Activated CD8-positive, alpha-beta memory T cell treated with anti-CD3 and anti-CD28 coated beads for 48 hours (primary cell): ENCODE measurements at places on chromosomes 7 and 10.

DNA sequence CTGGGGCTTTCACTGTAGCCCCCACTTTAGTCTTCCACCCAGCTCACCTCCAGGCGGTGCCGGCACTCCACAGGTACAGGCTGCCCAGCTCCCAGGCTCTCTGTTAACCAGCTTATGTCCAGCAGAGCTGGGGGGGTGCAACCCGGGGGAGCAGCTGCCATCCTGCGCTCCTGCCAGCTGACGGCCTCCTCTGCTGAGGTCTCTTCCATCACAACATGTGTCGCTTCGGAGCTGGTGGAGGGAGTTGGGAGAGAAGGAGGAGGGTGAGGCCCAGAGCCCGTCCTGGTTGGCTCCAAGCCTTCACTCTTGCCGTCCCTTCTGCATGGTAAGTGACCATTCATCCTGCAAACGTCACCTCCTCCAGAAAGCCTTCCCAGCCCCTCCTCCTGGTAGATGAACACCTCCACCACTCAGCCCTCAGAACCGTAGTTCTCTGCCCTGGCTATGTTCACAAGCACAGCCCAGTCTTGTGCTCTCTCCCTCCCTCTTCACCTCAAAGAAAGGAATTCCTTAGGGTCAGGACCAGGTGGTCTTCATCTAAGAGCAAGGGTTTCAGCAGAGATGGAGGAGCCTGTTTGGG lies 1.6 kb downstream of the POLM start:
- no peak for DNase-seq

DNA sequence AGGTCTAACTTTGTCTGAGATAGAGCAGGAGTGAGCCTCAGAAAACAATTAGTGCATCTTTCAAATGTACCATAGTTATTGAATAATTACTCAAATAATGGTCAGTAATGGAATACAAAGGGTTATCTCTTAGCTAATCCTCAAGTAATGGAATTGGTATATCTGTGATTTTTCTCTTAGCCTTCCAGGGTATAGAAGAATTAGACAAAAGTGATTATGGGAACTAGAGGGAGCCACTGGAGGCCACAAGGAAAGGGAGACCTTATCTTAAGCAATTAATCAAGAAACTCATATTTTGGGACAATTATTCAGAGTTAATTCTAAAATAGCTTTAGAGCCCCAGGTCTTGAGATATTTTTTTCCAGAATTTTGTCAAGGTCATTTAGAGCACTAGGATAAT lies 110.0 kb upstream of the GATA3 start:
- DNase-seq: no peak

GRCh38 chr7:66306243-66306642 lies 101.1 kb downstream of the TPST1 start:
- DNase-seq: no peak

DNA sequence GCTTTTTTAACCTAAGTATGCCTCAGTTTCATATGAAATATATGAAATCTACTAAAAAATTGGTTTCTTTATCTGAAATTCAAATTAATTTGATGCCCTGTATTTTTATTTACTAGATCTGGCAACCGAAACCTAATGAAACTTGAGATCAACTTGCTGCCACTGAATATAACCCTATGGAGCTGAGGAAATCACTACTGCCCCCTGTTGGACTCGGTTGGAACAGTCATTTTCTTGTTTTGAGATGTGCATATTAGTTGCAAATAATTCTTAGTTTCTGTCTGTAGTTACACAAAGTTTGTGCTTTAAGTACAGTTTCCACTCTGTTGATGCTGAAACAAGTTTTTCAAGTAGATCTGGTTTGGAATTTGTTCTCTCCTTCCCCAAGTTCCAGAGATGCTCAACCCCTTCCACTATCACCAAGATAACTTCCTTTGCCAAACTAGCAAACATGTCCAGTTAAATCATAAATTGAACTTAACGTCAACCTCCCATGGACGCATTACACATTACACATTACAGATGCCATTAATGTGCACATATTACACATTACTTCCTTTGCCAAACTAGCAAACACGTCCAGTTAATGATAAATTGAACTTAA lies 22.2 kb upstream of the EXOC4 start:
- DNase-seq: no peak

GRCh38 chr10:103493362-103493915 lies at the start of gene NEURL1:
Gene NEURL1 (plus strand): TSS chr10:103493705. CDS start chr10:103494388, 683 bp downstream.
- DNase-seq: no peak

DNA sequence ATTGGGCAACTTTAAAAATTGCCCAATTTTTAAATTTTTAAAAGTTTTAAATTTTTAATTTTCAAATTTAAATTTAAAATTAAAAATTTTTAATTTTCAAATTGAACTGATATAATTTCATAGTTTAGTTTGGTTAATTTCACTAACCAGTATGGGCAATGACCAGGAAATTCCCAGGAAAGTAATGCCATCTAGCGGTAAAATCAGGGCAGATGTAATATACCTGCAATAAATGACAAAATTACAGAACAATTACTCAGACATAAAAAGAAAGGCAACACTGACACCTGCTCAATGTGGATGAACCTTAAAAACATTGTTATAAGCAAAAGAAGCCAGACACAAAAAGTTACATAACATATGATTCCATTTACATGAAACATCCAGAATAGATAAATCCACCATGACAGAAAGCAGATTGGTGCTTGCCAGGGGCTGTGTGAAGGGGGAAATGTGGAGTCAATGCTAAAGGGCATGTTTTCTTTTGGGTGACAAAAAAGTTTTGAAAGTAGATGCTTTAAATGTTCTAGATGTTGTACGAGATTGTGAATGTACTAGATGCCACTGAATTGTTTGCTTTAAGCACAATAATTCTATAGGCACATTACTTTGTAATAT lies 28.6 kb upstream of the SLC16A12 start:
- DNase-seq: no peak

DNA sequence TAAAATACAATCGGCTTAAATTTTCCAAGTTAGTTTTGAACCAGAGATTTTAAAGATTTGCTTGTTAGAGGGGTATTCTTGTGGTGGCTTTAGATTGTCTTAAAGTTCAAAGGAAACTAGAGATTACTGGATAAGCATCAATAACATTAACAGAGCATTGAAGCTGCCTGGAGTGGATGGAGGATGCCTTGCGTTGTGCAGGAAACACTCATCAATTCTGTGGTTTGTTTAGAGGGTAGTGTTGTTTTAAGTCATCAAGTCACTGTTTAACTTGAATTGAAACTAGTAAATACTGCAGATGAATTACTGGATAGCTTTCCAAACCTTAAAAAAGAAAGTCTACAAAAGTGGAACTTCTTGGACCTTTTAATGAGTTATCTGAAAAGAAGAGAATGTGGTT lies 218.6 kb downstream of the CELF2 start:
- DNase-seq: no peak

DNA sequence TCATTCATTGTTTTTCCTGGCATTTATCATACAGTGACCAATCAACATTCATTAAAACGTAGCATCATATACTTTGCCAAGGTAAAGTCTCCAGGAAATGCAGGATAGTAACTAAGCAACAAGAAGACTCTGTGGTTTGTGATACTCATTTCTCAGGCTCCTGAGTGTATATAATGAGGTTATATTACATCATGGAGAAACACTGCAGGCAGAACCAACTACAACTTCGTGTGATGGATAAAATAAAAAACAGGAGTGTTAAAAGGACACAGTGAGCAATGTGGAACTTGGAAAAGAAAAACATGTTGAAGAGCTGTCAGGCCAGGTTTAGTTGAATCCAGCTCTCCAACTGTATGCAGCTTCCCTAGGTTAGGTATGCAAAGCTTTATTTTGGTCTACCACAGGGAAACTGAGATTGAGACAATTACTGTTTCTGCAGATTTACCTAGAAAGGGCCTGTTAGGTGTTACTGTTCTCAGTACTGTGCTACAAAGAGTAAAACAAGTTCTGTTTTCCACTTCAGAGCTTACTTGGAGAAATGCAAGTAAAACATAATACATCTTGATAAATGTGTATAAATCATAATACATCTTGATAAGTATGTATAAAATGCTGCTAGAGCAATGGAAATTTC lies 7.8 kb upstream of the CCNY start:
- DNase-seq: no peak

DNA sequence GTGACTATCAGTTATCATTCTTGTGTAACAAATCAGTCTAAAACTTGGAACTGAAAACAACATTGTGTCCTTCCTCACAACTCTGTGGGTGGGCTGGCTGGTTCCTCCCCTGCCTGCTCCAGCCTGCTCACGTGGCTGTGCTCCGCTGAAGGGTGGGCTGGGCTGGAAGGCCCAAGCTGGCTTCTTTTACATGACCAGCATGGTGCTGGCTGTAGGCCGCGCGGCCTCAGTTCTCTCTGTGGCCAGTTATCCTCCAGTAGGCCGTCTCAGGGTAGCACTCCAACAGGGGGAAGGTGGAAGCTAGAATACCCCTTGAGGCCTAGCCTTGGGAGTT lies 11.3 kb downstream of the ADAMTS14 start:
- no peak for DNase-seq

DNA sequence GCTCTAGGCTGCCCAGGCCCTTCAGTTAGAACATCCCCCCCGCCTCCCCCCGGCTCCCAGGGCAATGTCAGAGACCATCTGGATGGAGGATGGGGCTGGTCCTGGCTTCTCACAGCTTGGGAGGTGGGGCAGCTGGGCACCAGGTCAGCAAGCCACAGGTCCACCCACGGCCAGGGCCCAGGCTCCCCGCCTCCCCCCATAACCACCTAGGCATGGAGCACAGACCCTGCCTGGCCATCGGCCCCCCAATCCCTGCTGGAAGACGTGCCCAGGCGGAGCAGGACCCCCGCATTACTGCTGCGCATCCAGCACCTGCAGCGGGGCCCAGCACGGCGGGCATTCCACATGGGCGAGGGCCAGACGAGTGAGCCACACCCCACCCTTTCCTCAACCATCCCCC lies 169.6 kb downstream of the ELFN1 start:
- DNase-seq: no peak

DNA sequence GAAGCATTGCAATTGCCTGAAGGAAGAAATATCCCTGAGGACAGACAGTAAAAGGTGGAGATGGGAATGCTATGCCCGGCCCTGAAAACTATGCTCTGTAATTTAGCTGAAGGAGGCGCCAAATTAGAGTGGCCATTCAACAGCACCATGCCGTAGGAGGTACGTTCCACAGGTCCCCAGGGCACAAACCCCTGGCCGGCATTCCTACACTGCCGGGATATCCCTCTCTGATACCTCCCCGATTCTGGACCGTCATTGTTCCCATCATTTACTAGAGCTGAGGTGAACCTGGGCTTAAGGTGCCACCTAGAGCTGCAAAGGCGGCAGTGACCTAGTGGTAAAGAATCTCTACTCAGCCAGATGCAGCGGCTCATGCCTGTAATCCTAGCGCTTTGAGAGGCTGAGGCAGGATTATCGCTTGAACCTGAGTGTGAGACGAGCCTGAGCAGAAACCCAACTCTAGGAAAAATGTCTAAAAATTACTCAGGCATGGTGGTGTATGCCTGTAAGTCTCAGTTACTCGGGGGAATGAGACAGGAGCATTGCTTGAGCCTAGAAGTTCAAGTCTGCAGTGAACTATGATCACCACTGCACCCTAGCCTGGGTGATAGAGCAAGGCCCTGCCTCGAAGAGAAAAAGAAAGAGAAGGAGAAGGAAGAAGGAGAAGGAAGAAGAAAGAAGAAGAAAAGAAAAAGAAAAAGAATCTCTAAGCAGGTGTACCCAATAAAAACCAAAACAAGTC lies 53.0 kb upstream of the TNKS2 start:
- no peak for DNase-seq

DNA sequence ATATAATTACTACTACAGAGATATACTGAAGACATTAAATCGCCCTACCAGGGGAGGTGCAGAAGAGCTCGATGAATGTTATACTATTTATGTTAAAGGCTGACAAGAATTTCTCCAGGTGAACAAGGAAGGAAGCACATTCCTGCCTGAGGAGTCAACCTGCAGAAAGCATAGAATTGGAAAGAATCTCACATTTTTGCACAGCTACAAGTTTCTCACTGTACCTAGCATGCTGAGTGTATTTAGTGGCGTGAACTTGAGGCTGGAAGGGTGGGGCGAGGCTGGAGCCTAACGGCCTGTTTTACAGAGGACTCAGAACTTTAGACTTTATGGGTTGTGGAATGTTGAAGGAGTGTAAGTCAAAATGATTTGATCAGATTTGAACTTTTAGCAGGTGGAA lies 373.6 kb upstream of the LRGUK start:
- no peak for DNase-seq

DNA sequence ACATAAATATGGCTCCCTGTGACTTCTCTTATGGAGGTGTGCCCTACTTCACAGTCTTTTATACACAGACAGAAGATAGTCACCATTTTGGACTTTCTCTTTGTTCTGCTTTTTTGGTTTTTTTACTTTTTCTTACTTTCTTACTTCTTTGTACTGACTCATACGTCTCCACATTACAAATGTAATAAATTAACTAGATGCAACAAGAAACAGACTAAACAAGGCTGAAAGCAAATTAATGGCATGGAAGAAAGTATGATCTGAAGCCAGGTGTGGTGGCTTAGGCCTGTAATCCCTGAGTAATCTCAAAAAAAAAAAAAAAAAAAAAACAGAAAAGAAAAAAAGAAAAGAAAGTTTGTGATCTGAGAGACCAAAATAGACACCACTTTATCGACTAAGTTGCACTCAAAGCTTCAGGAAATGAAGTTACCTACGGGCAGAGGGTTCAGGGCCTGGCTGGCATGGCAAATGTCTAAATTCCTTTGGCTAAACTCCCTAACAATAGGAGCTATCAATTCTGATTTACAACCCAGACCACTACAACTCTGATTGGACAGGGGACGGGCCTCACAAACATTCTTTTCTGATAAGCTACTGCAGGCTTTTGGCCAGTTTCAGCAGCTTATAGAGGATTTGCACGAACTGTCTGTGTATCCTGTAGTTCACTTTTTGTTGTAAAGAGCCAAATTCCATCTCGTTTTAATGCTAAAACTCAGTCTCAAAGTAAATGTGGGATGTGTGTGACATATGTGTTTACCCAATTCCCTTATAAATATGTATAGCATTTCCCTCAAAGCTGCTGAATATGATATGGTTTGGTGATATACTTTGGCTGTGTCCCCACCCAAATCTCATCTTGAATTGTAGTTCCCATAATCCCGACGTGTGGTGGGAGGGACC lies 129.1 kb downstream of the SEPTIN14 start:
- DNase-seq: no peak

- DNase-seq: no peak
Observed at GRCh38 chr7:158957921-158958491, 101.6 kb downstream of the DYNC2I1 start.

DNA sequence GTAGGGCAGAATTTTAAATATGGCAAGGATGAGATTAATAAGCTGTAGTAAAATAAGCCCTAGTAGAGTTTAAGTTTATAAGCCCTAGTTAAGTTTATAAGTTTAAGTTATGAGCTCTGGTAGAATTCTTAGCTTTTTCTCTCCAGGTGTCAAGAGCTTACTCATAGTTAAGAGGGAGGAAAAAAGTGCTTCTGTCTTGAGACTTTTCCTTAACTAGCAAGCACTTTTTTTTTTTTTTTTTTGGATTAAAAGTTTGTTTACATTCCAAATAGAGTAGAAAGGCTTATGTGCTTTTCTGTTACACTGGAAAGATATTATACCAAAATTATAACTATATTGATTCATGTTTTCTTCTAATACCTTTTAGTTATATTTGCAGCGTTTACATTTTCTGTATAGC lies 25.5 kb upstream of the MPP7 start:
- no peak for DNase-seq
